T-helper 2 cell (primary cell): ENCODE measurements at places on chromosomes 5 and 9.
A peak's percentile ranks its signal among the peaks of the same experiment; 100 is the strongest.

DNA sequence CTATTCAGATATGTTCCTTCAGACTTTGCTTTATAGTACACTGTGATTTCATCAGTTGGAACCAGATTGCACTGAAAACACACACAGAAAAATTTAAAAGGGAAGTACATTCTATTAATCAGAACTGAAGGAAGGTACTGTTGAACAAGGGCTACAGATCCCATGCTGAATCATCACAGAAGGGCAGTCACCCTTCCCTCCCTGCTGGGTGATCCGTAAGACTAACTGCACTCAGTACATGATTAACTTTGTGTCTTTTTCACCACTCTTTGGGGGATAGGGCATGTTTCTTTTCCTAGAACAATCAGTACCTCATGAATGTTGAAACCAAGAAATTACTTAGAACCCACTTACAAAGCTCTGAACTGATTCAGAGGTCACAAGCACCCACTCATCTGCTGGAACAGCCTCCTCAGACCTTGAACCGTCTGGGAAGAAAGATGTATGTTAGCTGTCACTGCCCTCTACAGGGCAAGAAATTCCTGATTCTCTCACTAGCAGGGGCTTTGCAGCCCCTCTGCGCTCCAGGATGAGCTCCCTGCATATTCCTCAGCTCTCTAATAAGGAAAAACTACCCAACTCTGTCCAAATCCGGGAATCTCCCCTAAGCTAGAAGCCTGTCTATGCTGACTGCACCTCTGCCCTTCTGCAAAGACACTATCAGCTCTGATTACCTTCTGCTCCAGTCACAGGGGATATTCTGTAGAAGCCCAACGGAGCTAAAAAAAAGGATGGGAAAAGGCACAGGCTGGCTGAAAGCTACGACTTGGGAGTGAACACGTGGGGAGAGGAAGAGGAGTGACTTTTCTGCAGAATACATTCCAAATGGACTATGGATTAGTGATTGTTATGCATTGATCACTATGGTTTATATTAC is 51.0 kb downstream of the IARS1 start:
- no peak for DNase-seq

- no peak for DNase-seq
Observed at GRCh38 chr5:31770132-31770720, 131.3 kb downstream of the PDZD2 start.

GRCh38 chr5:160071516-160071915 is 47.7 kb downstream of the PWWP2A start:
- no peak for DNase-seq

DNA sequence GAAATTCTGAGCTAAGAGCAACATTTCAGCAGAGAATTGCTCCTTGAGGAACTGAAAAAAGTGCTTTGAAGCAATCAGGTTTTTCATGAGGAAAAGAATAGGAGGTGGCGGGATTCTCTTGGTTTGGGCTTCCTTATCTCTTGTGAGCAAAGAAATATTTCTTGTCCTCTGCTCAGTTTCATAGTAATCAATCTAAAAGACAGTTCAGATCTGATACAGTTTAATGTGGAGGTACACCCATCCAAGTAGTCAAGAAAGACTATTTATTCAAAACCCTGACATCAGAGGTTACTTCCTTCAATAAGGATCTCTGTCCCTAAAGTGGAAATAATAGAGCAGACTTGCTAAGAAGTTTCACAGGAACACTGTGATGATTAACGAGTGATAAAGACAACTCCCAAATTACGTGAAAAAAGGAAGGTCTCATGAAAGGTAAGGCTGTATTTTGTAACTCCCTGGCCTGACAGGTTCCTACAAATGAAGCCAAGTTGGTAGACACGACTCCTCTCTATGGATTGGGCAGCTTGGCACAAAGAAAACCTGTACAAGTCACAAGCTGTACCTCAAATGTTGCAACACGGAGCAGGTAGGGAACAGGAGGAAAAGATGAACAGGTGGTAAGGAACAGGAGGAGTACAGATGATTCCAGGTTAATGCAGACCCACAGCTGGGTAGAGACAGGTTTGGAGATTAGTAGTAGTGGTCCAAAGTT is 94.1 kb downstream of the SUSD1 start:
- DNase-seq: no peak

DNA sequence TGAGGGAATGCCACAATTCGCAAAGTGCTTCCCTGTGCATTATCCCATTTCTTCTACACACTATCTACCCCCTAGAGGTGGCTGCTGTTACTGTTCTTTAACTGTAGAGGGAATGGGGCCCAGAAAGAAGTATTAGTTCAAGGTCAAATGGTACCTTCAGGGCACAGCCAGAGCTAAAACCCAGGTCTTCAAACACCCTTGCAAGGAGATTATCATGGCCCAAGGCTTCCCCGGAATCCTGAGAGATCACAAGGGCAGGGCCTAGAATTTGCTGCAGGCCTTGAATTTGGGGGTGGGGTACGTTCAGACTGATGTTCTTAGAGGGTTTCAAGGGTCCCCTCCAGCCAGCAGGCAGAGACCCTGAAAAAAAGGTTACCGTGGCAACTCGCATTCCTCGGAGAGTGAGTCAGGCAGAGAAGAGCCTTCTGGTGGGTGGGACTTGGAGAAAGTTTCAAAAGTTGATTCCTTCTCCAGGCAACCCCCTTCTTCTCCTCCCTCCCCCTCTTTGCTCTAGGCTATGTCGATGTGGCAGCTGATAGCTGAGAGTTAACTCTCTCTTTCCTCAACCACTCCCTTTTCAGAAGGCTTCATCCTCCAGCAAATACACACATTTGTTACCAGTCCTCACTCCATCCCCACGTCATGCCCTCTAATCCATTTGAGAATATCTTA is 1.9 kb downstream of the SPARC start:
- no peak for DNase-seq

DNA sequence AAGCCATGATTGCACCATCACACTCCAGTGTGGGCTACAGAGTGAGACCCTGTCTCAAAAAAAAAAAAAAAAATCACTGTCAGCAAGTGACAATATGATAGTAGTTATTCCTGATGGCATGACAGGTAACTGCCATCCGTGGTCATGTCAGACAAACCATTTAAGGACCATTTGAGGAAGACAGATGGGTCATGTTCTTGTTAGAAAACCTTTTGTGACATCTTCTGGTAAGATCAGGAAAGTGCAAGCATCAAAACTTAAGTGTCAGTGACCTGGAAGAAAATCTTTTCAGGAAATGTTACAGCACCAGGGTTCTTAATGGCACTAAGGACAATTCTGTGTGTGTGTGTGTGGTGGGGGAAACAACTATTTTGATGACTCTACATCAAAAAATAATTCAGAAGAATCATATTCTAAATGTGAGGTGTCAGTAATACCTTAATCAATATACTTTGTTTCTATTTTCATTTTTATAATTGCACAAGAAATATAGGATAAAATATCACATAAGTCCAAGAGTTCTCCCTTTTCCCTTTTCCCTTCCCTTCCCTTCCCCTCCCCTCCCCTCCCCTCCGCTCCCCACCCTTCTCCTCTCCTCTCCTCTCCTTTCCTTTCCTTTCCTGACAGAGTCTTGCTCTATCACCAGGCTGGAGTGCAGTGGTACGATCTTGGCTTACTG is 17.8 kb downstream of the SLC38A9 start:
- DNase-seq: no peak

GRCh38 chr5:127988146-127988760 is 95.3 kb upstream of the SLC12A2 start:
- no peak for DNase-seq

GRCh38 chr5:138022912-138023311 is 10.0 kb downstream of the FAM13B start:
- DNase-seq: no peak

DNA sequence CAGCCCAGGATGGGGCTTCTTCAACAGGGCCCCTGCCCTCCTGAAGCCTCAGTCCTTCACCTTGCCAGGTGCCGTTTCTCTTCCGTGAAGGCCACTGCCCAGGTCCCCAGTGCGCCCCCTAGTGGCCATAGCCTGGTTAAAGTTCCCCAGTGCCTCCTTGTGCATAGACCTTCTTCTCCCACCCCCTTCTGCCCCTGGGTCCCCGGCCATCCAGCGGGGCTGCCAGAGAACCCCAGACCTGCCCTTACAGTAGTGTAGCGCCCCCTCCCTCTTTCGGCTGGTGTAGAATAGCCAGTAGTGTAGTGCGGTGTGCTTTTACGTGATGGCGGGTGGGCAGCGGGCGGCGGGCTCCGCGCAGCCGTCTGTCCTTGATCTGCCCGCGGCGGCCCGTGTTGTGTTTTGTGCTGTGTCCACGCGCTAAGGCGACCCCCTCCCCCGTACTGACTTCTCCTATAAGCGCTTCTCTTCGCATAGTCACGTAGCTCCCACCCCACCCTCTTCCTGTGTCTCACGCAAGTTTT is 23.6 kb downstream of the PCDHGC5 start:
- DNase-seq: peak; percentile 80

DNA sequence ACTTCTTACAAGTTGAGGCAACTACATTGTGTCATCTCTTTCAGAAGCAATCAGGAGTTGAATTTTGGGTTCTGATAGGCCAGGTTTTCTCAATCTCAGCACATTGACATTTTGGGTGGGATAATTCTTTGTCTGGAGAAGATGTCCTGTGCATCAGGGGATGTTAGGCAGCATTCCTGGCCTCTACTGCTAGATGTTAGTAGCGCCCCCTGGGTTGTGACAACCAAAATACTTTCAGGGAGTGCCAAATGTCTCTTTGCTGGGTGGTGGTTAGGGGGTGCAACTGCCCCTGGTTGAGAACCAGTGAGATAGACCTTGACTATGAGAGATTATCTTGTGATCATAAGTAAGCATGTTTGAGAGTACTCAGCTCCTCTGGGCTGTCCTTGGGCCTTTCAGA is 164.3 kb upstream of the KLF9 start:
- no peak for DNase-seq

DNA sequence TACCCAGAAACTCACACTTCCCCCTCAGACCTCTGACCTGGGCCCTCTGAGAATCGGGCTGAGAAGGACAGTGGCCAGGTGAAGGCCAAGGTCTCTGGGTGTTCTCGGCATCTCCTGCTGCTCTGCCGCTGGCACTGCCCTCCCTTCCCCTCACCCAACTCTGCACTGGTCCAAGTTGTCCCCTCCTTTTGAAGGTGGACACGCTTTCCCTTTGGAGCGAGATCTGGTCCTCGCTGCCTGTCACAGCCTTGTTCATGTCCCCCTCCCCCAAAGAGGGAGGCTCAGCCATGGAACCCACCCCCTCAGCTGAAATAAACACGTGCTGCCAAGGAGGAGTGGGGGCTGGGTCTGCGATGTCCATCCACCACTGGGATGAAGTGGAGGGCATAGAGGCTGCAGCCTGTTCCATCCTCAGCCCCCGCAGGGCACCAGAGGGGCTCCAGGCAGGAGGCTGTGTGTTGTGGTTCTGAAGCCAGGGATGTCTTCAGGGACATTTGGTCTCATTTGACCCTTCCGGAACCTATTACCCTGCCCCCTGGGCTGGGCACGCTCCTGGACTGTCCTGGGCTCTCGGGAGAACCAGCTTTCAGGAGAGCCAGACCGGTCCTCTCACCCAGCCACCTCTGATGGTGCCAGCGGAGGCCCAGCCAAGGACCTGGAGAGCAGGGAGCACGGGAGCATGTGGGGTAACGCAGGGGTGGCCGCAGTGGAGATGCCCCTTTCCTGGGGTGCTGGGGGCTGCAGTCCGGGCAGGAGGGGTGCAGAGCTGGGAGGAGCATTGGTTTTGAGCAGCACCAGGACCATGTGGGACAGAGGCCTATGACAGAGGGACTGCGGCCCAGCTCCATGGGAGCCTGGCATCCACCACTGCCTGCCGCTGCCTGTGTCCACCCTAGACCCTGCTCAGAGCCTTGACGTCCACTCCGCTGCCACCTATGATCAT is 4.7 kb upstream of the LCN2 start:
- DNase-seq: no peak

GRCh38 chr5:135546912-135547311 is 11.1 kb upstream of the NEUROG1 start:
- DNase-seq: no peak

GRCh38 chr5:100430268-100431195 is 104.6 kb upstream of the FAM174A start:
- peak; percentile 6 for DNase-seq

- no peak for DNase-seq
Observed at GRCh38 chr5:64625678-64626077, 64.6 kb upstream of the SHISAL2B start.

DNA sequence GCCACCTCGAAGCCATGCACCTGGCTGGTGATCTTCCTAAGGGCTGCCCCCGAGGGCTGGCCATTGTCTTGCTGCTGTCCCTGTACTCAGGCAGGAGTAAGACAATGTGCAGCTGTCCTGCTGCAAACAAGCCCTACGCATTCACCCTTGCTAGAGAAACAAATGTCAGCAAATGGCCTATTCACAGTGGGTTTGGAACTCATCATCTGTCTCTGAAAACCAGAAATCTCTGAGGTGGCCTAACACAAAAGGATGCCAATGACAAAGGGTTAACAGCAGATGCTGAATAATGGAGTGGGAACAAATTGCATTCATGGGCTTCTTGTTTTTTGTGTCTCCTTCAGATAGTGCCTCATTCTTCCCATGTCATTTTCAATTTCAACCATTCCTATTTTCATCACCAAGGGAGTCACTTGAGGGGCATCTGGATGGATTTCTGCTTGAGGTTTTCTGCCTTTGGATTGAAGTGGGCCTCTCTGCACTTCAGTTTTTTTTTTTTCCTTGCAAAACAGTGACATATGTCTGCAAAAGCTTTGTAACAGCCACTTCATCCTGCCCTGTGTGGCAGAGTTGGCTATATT is 261.6 kb upstream of the VLDLR start:
- no peak for DNase-seq

- DNase-seq: no peak
Observed at GRCh38 chr9:92385477-92385876, 18.9 kb downstream of the OGN start.

GRCh38 chr5:55141945-55142690 is 17.9 kb upstream of the GPX8 start:
- DNase-seq: no peak

DNA sequence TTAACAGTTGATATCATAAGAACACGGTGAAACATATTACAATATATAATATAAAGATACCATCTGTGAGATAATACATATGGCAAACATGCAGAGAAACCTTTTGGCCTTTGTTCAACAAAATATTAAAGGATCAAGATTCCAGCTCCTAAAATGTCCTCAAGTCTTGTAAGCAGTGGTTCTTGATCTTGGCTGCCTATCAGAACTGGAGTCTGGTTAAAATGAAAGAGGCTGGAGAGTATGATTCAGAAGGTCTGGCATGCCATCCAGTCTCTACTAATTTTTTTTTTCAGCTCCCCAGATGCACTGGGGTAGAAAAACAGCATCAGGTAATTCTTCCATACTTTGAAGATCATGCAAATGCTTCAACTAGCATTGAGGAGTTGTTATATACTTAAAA is 83.2 kb downstream of the TNC start:
- no peak for DNase-seq

GRCh38 chr5:55714339-55714738 is 2.2 kb upstream of the SLC38A9 start:
- no peak for DNase-seq
